ENCODE measurements at places on chromosomes 2 and 18. TPM values are rescaled to one million over a fixed set of nuclear protein-coding genes. Genes with fewer than 3 reads are reported as not detected.

SCYGR4 gene
- not detected for total RNA-seq

PSMA8 gene
- not detected for total RNA-seq

MBOAT2 gene
- 241 TPM for total RNA-seq

IL36A gene
- not detected for total RNA-seq

MSGN1 gene
- total RNA-seq, result not detected

TLX2 gene
- total RNA-seq, result not detected

CFC1 gene
- total RNA-seq, result not detected

GAL3ST2 gene
- total RNA-seq, result 1.3 TPM

COL4A3 gene
- 2.5 TPM for total RNA-seq

KCTD1 gene
- 34.4 TPM for total RNA-seq

AGXT gene
- total RNA-seq, result not detected

FKBP7 gene
- total RNA-seq, result 12.5 TPM

EPB41L3 gene
- 85.8 TPM for total RNA-seq

Data from parietal lobe (tissue), 2 donors.